ENCODE measurements at places on chromosomes 11 and 22.

DNA sequence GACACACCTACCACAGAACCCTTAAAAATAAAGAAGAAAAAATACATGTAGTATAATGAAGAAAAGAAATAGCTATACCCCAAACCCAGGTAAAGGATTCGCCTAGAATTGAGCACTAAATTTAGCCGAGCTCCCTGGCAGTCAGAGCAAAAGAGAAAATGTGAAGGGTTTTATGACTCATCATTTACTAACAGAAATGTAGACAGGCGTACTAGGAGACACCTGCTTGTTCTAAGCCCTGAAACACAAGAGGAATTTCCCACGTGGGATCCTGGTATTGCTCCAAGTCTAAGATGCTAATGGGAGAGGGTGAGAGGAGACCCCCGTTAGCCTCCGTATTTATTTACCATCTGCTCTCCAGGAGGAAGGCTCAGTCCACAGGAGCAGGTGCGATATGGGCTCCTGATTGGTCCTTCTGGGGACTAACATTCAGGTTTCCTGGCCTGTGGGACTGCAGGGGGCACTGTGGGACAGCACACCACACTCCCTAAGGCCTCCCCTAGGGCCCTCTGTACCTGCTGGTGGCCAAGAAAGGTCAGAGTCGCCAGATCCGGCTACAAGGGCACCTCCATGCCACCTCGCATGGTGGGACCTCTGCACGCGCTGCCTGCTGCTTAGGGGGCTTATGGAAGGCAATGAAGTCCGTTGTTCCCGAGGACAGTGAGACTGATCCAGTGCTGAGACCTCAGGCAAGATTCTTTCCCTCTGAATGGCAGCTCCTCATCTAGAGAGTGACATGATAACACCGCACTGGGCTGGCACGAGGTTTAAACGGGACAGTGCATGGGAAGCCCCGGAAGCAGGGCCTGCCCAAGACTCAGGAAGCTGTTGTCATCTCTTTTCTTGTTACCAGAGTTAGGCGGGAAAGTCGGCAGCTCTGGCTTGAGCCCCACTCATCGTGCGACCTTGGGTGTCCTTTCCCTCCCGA is 25.8 kb downstream of the KCNC1 start:
- DNase-seq = no peak

DNA sequence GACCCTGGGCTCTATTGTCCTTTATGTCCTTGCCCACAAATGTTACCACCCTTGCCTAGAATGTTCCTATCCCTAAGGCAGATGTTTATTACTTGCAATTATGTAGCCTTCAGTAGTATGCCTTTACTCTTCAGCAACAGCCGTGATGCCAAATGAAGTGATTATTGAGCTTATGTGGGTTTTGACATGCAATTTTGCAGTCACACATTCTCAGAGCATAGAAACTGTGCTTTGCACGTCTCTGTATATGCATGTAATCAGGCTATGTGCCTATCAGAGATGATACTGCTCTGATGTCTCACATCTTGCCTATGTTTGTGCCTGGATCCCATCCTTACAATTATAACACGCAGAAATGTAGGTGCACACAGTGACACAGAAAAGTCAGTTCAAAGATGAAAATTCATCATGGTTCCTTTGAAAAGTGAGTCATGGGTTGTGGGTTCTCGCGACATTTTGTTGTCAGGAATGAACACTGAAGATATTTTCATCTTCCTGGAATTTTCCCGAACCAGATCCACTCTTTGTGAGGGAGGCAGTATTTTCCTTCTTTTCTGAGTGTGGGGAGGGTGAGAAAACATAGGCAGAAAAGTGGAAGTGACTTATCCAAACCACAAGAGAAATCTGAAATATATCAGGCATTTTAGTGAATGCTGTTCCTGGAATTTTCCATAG is 81.1 kb downstream of the BMAL1 start:
- DNase-seq = no peak

DNA sequence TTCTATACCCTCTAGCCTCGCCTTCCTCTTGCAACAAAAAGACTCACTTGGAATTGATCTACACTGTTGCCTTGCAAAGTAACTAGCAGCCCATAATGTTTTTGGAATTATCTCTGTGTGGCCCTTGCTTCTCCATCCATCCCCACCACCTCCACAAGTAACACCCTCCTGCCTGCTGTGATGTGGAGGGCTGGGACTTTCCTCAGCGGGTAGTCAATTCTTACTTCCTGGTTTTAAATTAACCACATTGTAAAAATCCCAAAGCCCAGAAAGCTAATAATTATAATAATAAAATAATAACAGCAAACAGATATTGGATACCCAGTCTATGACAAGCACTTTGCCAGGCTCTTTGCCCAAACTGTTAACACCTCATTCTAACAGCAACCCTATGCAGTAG is 40.8 kb upstream of the GALNT18 start:
- no peak for DNase-seq

GRCh38 chr11:11672789-11673188 is 51.0 kb upstream of the GALNT18 start:
- no peak for DNase-seq

DNA sequence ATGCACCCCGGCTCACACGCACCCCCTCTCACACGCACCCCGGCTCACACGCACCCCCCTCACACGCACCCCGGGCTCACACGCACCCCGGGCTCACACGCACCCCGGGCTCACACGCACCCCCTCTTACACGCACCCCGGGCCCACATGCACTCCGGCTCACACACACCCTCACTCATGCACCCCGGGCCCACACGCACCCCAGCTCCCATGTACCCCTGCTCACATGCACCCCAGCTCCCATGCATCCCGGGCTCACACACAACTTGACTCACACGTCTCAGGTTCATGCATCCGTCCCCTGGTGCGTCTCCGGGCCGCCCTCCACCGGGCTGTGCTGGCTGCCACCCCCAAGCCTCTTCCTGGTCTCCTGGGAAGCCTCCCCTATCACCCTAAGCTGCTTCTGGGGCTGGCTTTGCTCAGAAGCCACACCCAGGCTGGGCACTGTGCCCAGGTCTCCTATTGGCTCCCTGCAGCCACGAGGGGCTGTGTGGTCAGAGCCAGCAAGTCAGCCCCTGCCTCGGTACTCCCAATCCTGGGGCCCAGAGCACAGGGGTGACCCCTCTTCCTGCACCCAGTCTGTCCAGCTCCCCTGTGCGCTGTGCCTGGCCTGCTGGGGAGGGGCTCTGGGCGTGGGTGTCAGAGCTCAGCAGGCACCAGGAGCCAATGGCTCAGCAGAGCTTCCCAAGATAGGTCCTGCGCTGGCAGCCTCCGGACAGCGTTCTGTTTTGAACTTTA is 16.9 kb downstream of the TSPAN4 start:
- DNase-seq = no peak

DNA sequence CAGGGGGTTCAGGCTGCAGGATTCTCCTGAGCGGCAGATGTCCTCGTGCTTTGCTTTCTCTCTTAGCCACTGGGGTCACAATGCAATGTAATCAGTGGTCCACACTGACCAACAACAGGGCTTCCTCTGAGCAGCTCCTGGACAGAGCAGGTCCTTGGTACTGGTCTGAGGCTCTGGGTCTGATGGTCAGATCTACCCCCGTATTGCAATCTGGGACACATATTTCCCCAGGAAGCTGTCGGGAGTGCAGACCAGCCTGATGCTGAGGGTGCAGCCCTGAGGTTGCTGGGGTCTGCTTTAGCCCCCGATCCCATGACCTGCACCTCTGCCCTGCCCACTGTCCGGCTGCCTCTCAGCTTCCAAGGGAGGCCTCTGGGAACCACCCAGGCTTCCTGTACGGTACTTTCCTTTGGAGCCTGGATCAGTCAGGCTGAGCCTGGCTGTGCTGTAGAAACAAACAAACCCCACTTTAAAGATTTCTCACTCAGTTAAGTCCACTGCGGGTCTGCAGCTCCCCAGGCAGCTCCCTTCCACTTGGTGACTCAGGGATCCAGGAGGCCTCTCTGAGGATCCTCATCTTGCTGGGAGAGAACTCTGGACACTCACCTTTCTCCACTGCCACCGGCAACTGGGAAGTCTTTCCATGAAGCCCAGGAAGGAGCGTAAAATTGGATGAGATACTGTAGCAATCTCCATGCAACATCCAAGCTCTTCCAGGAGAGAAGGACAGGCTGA is 1046.6 kb downstream of the TBC1D22A start:
- DNase-seq = no peak

DNA sequence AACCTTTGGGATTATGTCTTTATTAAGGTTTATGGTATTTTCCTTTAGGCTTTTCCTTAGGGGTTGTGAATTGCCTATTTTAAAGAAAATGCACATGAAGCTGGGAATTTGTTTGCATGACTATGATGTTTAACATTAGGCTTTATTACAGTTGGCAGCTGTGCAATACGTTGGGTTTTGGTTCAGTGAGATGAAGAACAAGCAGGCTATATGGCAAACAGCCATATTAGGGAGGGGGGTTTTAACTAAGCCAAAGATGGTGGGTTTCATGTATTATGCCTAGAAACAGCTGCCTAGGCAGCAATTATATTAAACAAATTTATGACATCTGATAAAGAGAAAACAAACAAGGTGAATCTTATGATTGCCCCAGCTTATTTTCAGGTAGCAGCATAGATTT is 880.8 kb downstream of the FAM181B start:
- no peak for DNase-seq

Data from naive thymus-derived CD8-positive, alpha-beta T cell (primary cell).